ENCODE measurements at places on chromosomes 1 and 21.

DNA sequence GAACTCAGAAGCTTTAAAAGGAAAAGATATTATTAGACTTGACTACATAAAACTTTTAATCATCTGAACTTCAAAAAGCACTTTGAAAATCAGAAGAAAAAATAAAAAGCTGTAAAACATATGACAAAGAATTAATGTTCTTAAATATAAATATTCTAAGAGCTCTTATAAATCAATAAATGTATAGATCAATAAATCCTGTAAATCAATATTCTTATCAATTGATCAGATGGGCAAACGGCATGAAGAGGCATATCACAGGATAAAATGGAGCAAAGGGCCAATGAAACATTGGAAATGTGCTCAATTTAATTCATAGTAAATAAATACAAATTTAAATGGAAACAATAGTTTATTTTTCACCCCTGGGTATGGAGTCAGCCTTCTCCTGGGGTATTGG lies 66.1 kb upstream of the SMYD2 start:
- DNase-seq, result no peak

GRCh38 chr1:60225486-60225885 lies 151.9 kb upstream of the C1orf87 start:
- no peak for DNase-seq

GRCh38 chr21:36966821-36967768 lies 626 bp upstream of the HLCS start:
- DNase-seq, result no peak

GRCh38 chr1:154746622-154747299 lies 123.3 kb downstream of the KCNN3 start:
- DNase-seq, result no peak

DNA sequence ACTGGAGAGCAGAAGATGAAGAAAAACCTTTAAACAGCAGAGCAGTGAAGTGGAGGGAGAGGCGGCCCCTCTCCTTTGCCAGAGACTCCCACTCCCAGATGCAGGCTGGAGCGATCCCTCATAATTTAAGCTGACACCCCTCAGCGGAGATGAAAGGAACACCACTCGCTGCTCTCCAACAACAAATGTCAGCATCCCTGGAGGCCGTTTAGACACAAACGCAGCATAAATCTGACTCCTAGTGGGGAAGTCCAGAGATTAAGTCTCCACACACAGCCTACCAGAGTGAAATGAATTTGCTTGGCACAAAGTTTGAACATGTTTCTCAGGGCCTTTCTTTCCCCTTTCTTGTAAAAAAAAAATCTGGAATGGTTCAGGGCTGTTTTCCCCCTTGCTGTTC lies 137.8 kb downstream of the LMX1A start:
- DNase-seq, result no peak

GRCh38 chr1:204475656-204476432 lies 18.8 kb downstream of the PIK3C2B start:
- no peak for DNase-seq

GRCh38 chr1:233512538-233512937 lies 101.4 kb upstream of the KCNK1 start:
- DNase-seq, result no peak

GRCh38 chr1:84603941-84604830 lies 29.9 kb upstream of the CTBS start:
- no peak for DNase-seq

DNA sequence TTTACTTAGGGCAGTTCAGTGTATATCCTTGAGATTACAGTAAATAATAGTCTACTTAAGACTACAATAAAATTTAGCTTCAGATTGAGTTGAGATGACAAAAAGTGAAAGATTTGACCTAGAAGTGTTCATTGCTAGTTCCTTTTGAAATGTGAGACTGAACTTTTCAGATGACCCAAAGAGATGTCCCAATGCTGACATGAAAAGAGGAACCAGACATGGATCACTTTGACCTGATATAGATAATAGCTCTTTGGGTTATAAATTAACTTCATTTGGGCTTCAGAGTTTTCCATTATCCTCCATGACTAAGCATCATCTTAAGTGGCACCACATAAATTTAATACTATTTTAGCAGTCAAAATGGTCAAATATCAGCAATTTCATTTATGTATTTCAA lies 25.7 kb upstream of the OR10J5 start:
- no peak for DNase-seq

DNA sequence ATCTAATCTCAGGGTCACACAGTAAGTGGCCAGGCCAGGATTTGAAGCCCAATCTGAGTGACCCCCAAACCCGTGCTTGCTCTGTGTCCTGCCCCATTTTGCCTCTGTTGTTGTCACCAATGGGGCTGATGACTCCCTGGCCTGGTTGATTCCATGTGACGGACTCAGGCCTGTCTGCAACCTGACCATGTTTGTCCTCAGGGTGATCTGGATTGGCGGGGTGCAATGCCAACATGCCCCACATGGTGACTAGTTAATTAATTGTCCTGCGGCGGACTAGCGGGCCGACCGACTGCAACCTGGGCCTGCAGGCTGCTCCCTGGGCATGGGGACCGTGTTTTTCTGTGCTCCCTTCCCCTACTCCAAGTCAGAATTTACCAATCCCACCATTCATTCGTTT lies 256.3 kb downstream of the MATN1 start:
- DNase-seq, result no peak

DNA sequence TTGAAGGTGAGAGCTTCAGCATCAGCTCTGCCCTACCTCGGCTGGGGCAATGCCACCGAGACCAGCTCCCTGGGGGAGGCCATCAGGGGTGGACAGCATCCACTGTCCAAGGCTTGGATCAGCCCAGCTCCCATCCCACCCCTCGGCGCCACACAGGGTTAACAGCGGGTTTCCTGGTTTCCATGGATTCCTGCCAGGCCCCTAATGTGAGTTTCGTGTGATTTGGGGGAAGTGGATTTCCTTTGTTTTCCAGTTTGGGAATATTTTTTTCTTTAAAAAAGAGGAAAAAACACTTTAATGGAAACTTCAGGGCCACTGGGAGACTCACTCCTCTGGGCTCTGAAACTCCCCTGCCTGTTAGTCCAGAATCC lies 34.3 kb downstream of the CASZ1 start:
- no peak for DNase-seq

DNA sequence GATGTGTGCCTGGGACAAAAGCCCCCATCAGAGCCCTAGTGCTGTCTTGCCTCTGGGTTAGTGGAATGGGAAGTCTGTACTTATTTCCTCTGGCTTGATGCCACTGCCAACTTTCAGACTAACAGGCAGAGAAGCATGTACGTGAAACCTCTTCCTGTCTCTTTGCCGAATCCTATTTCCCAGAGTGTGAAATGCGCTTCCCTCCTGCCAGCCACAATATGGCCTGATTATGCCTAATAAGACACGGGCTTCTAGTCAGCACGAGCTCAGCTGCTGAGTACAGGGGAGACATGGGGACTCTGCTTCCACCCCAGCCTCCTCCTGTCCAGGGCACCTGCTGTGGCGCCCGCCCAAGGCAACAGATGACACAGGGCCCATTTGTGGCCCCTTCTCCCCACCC lies 111.4 kb downstream of the KCND3 start:
- no peak for DNase-seq

DNA sequence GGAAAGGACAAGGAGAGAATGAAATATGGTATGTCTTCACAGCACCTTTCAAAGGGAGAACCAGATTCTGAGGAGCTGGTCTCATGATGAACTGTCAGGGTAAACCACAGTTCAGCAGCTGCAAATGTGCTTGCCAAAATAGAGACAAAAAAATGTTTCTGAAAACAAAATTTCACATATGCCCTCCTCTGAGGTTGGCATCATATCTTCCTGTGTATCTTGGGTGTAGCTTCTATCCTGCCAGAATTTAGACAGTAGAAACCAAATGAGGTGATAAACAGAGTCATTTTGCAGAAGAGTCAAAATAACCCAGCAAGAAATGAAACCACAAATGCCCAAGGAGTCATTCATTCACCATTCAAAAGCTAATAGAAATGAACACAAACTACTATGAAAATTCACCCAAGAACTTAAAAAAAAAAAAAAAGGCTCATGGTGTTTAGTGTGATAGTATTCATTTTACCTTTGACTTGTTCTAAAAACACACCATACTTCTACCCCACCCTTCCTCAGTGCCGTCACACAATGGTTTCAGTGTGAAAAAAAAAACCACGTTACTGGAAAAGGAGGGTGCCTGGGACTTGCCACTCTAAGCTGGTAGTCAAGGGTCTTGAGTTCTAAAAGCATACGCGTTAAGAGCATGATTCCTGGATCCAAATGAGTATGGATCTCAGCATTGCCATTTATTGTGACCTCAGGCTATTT lies 18.5 kb downstream of the SELL start:
- DNase-seq, result no peak

- no peak for DNase-seq
Measured at GRCh38 chr1:169630006-169630405, at the start of gene SELP. Gene SELP (minus strand): TSS chr1:169630124. CDS start chr1:169630074, 50 bp downstream.

DNA sequence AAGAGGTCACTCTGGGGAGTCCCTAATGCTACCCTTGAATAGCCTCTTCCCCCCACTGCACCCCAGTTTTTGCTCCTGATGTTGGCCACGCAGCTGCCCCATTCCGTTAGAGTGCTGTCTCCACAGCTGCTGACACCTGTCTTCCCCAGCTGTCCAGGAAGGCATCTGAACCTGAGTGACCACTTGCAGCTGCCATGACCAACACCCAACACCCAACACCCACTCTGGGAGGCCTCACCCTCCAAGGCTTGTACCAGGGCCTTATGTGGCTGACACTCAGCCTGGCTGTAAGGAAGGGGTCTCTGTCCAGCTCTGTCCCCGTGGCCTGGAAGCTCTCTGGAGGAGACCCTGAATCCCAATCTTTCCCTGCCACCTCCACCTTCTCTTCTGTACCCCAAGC lies 26.7 kb upstream of the LDLRAP1 start:
- DNase-seq, result no peak

DNA sequence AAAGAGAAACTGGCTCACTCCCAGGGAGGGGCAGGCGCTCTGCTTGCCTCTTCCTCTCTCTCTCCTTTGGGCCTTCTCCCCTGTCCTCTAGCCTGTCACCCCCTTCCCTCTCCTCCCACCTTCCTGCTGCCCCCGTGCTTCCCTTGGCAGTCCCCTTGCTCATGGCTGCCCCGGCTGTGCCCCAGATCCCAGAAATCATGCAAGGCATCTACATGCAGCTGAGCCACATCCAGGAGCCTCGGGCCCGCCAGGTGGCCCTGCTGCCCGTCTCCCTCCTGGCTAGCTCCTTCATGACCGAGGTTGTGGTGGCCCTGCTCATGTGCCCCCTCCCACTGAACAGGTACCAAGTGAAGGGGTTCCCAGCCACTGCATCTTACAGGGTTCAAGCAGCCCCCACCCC lies 36.0 kb upstream of the TTC4 start:
- no peak for DNase-seq

- DNase-seq, result no peak
Measured at GRCh38 chr21:25826652-25827051, 91.9 kb downstream of the GABPA start.

GRCh38 chr1:95657248-95657647 lies 423.2 kb downstream of the RWDD3 start:
- no peak for DNase-seq

DNA sequence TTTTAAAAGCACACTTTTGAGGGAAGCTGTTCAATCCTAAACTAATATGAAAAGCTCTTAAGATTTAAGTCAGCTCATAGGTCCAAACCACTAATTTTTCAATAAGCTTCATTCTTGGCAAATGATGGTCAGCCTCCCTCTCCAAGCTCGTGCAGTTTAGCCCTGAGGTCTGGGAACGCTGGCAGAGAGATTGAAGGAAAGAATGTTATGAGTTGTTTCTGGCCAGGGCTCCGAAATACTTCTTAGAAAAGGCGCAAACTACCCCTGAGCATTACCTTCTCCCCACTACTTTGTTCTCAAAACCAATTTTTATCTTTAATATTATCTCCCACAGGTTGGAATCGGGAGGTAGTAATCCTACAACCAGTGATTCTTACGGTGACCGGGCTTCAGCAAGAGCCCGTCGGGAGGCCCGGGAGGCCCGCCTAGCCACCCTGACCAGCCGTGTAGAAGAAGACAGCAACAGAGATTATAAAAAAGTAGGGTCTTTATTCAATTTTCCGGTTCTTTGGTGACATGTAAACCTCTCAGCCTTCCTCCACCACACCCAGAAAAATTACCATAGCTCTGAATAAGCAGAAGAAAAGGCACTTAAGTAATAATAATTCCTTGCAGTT lies 147.7 kb downstream of the SYT2 start:
- no peak for DNase-seq

GRCh38 chr1:59748123-59748522 lies 66.6 kb upstream of the HOOK1 start:
- no peak for DNase-seq

- no peak for DNase-seq
Measured at GRCh38 chr1:94095744-94096469, 25.0 kb downstream of the ABCA4 start.

DNA sequence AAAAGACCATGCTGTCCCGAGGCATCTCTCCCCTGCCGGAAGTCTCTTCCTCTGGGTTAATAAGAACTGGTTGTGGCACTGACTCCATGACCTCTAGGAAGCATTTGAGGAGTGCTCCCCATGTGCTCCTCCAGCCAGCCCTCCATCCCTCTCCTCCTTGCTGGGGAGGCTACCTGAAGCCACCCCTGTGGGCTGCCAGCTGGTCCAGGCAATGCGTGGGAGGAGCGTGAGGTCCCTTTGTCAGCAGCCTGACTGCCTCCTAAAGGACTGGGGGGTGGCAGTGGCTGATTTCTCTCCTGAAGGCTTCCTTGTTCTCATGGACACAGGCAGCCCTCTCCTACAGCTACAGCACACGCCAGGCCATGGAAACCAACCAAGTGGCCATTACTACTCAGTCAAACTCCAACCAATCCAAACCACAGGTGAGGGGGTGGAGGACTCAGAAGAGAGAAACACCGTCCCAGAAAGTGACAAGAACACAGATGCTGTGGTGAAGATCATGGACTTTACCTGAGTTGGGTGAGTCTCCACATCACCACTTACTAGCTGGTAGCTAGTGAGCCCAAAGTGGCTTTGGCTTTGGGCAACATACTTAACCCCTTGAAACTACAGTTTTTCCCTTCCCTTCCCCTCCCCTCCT lies 35.2 kb downstream of the NENF start:
- no peak for DNase-seq

GRCh38 chr1:35769188-35769758 lies 505 bp downstream of the CLSPN start:
- DNase-seq, result peak; percentile 94
